Skin of body (tissue), 3 donors: ENCODE measurements at places on chromosomes 1 and 21. TPM values are rescaled to one million over a fixed set of nuclear protein-coding genes. Genes with fewer than 3 reads are reported as not detected.

DNA sequence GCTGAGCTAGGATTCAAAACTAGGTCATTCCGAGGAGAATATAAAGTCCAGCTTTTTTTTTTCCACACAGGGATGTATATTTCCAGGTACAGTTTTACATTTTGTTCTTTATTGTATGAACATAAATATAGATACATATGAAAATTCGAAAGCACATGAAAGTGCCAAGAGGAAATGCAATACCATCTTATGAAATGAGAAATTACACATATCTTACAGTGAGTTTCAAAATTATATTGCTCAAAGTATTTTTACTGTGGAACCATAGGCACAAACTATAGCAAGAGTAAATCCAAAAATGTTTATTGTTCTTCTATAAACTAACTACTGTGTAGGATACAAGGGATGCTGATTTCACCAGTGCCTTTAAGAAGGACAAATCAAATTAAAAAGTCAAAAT lies 39.0 kb downstream of the PTPRC start:
- no peak for DNase-seq

GRCh38 chr1:32981003-32981901 lies 16.6 kb upstream of the RNF19B start:
- peak; percentile 28 for DNase-seq

GRCh38 chr1:201448990-201449389 lies 20.0 kb downstream of the PHLDA3 start:
- no peak for DNase-seq

DNA sequence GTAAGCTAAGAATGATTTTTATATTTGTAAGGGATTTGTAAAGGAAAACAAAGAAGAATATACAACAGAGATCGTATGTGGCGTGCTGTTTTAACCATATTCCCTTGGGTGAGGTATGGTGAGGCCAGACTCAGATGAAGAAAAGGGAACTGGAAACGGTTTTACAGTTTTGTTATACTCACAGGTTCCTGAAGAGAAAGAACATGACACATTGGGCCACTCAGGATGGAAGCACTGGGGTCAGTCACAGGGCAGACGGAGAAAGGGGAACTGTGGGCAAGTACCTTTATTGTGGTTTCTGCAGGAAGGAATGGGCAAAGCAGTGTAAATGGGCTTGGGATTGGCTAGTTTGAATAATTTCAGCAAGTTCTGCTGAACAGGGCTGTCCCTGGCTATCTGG lies 177.4 kb downstream of the LBR start:
- DNase-seq = no peak

GRCh38 chr1:227741166-227741870 lies 6.1 kb downstream of the SNAP47 start:
- no peak for DNase-seq

DNA sequence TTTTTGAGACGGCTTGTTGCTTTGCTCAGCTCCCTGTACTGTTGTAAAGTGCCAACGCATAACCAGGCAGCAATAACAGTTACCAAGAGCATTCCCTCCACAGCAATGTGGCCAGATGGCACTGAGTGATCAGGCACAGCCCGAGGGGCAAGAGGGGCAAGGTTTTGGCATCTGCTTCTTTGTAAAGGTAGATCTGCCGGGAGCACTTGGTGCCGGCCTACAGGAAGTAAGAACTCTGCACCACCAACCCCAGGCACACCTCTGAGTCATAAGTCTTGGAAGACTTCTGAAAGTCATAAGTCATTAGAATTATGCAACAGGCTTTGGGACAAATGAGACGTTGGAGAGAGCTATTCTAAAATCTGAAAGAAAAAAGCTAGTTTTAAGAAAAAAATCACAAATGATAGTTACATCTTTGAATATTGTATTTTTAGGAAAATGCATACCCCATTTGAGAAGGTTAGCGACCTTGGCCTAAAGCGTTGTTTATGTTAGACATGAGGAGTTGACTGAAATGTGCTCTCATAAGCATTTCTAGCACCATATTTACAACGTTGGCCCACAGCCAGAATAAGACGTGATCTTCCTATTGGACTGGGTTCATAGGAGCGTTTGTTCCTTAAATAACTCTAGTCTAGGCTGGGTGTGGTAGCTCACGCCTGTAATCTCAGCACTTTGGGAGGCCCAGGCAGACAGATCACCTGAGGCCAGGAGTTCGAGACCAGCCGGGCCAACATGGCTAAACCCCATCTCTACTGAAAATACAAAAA lies 37.7 kb upstream of the MAP10 start:
- peak; percentile 5 for DNase-seq

DNA sequence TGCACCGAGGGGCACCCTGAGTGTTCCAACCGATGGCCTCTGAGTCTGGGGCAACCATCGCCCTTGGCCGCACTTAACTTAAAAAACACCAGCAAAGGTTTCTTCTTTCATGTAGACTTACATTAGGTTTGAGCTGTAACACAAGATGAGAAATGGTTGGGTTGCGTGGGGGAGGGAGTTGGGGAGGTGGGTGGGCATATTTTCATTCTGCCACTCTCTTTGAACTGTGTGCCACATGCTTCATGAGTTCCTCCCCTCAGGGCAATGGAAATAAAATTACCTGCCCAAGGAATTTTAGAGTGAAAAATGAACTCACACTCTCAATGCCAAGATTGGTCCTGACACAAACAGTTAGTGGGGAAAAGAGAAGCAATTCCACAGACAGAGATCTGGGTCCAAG lies 430.1 kb upstream of the USP24 start:
- no peak for DNase-seq

GRCh38 chr1:172169836-172170235 lies 250.6 kb upstream of the C1orf105 start:
- no peak for DNase-seq

DNA sequence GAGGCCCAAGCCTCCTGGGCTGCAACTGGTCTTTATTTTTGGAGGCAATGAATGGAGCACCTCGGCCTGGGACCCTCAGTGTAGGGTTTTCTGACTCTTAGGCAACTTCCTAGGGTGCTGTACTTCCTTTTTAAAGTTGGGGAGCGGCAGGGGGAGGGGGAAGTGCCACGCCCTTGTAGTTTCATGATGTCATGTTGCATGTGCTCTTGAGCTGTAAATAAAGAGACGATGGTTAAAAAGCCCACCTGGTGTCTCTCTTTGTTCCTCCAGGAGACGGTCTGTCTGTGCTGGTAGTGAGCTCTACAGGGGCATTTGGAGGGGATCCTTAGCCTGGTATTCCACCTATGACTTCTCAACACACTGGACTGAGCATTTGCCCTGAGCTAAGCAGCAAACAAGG lies 10.3 kb upstream of the AGTRAP start:
- no peak for DNase-seq

DNA sequence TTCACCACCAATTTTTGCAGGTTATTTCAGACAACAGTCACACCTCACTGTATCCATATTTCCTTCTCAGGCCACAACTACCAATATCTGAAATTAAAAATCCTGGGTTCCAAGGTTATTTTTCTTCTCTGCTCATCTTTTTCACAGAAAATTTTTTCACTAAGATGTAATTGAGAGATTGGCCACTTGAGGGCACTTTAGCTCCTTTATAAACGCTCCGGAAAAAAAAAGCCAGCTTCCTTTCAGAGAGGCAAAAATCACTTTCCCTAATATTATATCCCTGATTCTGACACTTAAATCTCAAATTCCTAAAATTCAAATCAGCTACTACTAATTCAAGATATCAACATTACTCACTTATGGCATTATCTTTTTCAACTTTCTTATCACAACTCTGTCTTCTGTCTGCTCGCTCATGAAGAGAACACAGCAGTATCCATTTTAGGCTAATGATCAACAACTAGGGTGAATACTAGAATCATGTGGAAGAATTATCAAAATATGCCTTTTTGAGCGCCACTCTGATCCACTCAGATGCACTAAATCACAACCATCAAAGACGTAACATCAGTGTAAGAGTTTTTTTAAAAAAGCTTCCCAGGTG lies 101.4 kb upstream of the RGS1 start:
- DNase-seq = peak; percentile 21

DNA sequence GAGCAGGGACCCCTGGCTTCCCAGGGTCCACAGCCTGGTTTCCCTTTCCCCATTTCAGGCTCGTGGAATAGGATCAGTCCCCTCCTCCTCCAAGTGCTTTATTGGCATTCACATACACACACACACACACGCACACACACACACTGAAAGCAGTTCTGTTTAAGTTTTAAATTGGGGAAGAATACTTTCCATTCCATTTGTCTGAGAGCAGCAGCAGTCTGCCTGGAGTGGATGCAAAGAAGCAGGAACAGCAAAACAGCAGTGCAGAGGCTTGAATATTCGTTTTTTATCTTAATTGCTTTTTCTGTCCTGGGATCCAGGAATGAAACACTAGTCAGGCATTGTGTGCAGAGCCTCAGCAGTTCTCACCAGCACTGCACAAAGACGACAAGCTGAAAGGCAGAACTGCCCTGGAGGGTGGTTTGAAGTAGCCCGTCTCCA lies 7.1 kb downstream of the CYB561D1 start:
- peak; percentile 3 for DNase-seq

GRCh38 chr1:11046625-11047365 lies at the start of gene MASP2:
TSS of gene MASP2 (minus strand) at chr1:11047239. CDS start at chr1:11047207, 32 bp downstream.
- DNase-seq = no peak

DNA sequence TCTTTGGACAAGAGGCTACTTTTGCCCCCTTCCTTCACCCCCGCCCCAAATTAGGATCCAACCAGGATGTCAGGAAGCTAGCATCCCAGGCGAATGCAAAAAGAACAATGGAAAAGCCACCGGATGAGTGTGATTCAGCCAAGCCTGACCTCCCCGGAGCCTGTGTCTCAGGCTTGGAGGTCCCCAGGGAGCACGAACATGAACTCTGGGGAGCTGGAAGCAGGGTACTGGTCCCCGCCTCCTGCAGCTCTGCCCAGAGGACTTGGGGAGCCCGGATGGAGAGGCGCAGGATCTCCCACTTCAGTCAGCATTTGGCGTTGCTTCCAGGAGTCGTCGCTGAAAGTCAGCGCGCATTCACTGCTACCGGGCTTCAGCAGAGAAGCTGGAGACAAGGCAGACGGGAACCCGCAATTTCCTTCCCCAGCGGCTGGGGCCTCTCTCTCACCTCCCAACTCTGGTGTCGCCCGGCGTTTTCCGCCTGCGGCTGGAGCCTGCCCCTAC lies 1.8 kb upstream of the TBX15 start:
- peak; percentile 56 for DNase-seq

DNA sequence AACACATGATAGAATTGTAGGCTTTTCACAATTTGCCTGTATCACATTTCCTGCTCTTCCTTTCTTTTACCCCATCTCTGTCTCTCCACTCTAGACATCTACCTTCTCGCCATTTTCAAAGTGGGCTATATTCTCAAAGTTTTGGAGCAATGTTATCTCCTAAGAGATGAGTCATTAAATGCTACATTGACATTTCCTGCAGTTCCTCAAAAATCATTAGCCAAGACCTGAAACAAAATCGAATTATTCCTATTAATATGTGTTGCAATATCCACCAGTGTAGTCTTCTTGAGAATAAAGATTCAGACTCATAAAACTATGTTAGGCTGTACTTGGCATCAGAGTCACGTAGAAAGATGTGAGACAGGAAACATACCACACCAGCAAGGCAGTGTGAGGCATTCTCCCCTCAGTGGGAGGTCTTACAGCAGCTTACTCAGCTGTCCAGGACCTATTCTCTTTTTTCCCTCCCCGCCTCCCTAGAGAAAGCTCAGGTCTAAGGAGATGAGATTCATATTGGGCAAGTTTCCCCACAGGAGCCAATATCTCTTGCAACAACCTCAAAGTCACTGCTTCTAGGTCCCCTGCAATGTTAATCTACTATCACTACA lies 38.8 kb downstream of the FRRS1 start:
- DNase-seq = peak; percentile 11

GRCh38 chr1:33633019-33633801 lies 160.8 kb downstream of the ZSCAN20 start:
- peak; percentile 63 for DNase-seq

DNA sequence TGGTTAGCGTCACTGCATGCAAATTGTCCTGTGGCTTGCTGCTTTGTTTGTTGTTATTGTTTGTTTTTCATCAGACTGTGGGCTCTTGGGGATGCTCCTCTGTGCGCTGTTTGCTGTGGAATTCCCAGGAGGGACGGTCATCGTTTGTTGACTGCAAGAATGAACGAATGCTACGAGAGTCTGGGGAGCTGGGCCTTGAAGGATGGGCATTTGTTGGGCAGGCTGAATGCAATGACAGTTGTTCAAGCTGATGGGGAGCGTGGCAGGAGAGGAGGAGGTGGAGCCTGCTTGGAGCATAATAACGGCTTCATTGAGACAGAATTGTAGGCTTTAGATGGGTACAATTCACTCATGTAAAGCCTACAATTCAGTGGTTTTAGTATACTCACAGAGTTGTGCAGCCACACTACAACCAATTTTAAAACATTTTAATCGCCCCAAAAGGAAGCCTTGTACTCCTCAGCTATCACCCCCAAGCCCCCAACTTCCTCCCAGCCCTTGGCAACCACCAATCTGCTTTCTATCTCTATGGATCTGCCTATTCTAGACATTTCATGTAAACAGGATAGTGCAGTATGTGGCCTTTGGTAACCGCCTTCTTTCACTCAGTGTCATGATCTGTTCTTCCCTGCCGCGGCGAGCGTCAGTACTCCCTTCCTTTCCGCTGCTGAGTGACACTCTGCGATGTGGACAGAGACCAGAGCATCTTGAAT lies 190.2 kb downstream of the CAMTA1 start:
- no peak for DNase-seq

DNA sequence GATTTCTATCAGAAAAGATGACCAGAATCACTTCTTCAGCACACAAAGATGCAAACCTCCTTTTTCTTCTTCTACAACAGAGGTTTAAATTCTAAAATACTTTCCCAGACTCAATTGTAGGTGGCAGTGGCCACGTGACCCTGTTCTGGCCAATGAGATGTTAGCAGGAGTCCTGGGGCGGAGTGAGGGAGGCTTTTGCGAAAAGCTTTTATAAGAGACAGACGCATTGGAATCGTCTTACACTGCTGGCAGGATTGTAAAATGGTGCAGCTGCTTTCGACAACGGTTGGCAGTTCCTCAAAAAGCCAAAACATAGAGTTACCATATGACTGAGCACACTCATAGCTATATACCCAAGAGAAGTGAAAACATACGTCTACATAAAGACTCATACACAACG lies 87.0 kb upstream of the MAGI3 start:
- DNase-seq = no peak

- no peak for DNase-seq
Measured at GRCh38 chr1:5809207-5809788, 182.9 kb downstream of the NPHP4 start.

The HSPA6 gene
- total RNA-seq = 8.2 TPM

The NPHP4 gene
- 9.0 TPM for total RNA-seq

The TRAF5 gene
- 15.2 TPM for total RNA-seq

The FYB2 gene
- 0.30 TPM for total RNA-seq

The LCE2B gene
- 5.9 TPM for total RNA-seq
